ENCODE measurements at places on chromosomes 2 and 18.

- no peak for DNase-seq
These were observed 69.8 kb upstream of the SCN7A start for GRCh38 chr2:166563894-166564293.

DNA sequence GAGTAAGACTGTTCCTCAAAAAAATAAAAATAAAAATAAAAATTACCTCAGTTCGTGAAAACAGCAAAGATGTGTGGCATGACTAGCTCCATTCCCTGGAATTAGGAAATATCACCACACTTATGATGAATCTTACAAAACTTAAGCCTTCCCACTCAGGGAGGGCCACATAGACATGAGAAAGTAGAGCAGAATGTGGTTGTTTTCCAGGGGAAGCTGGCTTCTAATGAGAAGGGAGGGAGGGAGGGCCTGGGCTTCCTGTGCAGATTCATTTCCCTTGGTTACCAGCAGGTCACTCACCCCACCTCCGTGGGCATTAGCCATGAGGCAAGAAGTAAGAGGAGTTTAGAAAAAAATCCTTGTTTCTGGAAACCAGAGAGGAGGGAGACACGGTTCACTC is 95.9 kb upstream of the RMDN2 start:
- DNase-seq = no peak

GRCh38 chr2:70978341-70979179 is at the start of gene ANKRD53:
TSS of gene ANKRD53 (plus strand) at chr2:70978630. CDS start at chr2:70978646, 16 bp downstream.
- DNase-seq = no peak

GRCh38 chr18:44592639-44593038 is 88.0 kb upstream of the SETBP1 start:
- DNase-seq = no peak

GRCh38 chr2:188634656-188635055 is 339.5 kb upstream of the COL3A1 start:
- no peak for DNase-seq
